ENCODE measurements at places on chromosomes 12 and 14.

DNA sequence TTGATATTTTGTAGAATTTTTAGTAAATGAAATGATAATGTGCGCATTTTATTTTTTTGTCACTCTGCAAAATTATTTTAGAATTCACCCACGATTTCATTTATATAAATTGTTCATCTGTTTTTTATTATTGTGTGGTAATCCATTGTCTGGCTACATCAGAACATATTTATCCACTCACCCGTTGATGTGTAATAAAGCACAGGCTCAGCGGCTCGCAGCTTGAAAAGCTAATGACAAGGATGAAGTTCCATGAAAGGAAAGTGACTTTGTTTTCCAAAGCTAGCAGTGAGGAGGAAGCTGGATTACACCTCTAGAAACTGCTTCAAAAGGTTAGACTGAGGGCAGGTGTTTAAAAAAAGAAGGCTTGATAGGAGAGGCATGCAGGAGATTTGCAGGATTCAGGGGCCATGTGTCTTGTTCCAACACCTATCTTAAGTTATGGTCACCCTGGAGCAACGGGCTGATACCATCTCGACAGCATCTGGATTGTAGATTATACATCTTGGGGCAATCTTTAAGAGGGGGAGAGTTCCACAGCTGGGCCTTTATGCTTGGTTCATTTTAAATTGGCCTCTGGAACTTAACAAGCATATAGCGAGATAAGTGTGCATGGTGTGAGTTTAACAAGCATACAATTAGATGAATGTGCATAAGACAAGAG, 194.1 kb downstream of the TMTC3 start:
- H3K4me3 ChIP-seq, result no peak overlapping the region
- no peaks in the 10 kb centered on the region for H3K27me3 ChIP-seq
- no peak overlapping the region for H3K27ac ChIP-seq
- H3K36me3 ChIP-seq, result no peaks in the 10 kb centered on the region
- DNase-seq, result no peak

DNA sequence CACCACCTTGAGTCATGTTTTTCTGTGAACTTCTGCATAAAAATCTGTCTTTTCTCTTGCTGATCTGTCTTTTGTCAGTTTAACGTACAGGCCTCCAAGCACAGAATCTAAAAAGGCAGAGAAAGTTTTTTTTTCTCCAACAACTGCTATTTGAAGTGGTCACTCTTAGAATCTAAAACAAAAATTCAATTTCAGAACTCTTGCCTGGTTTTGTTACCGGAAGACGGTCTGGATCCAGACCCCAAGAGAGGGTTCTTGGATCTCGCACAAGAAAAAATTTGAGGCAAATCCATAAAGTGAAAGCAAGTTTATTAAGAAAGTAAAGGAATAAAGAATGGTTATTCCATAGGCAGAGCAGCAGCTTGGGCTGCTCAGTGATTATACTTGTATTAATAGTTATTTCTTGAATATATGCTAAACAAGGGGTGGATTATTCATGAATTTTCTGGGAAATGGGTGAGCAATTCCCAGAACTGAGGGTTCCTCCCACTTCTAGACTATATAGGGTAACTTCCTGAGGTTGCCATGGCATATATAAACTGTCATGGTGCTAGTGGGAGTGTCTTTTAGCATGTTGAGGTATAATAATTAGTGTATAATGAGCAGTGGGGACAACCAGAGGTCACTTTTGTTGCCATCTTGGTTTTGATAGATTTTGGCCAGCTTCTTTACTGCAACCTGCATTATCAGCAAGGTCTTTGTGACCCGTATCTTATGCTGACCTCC, 150.0 kb upstream of the PLEKHA5 start:
- no peak overlapping the region for H3K4me3 ChIP-seq
- no peaks in the 10 kb centered on the region for H3K27me3 ChIP-seq
- H3K36me3 ChIP-seq, result no peaks in the 10 kb centered on the region
- DNase-seq, result no peak
- no peaks in the 10 kb centered on the region for H3K4me1 ChIP-seq

DNA sequence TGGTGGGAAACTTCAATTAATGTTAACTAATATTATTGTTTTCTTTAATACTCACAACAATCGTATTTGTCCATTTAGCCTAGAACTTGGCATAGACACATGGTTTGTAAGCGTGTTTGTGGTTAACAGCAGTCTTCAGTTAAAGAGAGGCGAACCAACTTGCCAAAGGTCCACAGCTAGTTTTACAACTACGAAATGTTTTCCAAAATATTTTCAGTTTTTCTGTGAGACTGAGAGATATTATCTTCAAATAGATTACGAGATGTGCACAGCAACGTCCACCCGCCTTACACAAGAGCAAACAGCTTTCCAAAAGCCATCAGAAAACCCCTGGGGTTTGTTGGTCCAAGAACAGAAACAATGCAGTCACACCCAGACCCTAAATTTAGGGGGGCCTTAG, 58.6 kb upstream of the RASSF3 start:
- no peak for DNase-seq
- no peak overlapping the region for H3K27ac ChIP-seq
- H3K27me3 ChIP-seq, result no peaks in the 10 kb centered on the region
- peaks cover 8% of the 10 kb centered on the region for H3K4me1 ChIP-seq
- H3K4me3 ChIP-seq, result no peak overlapping the region

DNA sequence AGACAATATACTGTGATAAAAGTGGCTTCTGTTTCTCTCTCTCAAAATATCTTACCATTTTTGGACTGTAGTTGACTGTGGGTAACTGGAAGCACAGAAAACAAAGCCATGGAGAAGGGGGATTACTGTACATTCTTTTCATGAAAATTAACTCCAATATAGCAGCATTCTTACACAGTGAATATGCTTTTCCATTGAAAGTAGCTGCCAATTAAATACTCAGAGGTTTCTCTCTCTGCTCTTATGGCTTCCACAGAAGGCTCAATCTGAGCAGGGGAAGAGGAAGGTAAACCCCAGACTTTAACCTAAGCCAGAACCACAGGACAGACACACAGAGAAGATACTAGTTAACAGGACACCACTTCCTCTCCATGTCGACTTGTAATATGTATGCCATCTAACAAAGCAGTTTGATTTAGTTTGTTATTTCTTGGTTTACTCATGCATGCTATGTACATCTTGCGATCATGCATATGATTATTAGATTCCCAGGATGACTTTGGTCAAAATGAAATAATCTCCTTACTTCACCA, 150.2 kb downstream of the SSPN start:
- no peak for DNase-seq
- H3K4me1 ChIP-seq, result no peaks in the 10 kb centered on the region
- no peaks in the 10 kb centered on the region for H3K36me3 ChIP-seq

DNA sequence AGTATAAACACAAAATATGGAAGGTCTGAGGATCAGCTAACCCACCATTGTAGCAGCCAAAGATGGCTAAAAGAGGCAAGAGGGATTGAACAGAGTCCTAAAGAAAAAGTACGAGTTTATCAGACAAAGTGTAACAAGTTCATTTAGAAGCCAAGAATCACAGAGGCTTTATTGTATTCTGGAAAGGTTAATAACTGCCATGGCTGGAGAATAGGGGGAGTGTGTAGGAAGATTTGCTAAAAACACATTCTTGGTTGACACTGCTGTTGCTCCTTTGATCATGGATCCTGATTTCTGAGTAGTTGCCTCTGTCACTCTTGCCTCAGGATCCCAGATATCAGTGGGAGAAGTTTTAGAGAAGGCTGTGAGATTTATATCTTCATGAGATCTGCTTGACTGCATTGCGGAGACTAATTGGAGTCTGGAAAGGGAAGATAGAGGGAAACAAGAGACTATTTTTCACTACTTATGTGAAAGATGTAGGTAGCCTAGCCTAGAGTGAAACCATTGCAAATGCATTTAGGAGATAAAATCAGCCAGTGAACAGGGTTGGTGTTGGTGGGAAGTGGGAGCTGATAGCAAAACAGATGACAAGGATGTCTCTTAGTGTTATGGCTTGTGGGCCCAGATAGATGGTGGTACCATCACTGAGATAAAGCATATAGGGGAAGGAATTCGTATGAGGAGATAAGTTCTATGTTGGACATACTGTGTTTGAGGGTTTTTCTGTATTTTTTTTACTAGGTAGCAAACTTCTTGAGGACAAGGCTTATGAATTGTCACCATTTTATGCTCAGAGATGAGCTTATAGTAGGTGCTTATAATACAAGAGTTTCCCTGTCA, 402.9 kb upstream of the PDE3A start:
- no peak overlapping the region for H3K4me3 ChIP-seq
- no peaks in the 10 kb centered on the region for H3K36me3 ChIP-seq
- no peak overlapping the region for H3K27ac ChIP-seq
- H3K27me3 ChIP-seq, result no peaks in the 10 kb centered on the region
- no peaks in the 10 kb centered on the region for H3K4me1 ChIP-seq

GRCh38 chr14:50357124-50357523, 39.6 kb downstream of the CDKL1 start:
- H3K4me1 ChIP-seq, result no peaks in the 10 kb centered on the region
- no peak for DNase-seq
- H3K27me3 ChIP-seq, result no peaks in the 10 kb centered on the region

DNA sequence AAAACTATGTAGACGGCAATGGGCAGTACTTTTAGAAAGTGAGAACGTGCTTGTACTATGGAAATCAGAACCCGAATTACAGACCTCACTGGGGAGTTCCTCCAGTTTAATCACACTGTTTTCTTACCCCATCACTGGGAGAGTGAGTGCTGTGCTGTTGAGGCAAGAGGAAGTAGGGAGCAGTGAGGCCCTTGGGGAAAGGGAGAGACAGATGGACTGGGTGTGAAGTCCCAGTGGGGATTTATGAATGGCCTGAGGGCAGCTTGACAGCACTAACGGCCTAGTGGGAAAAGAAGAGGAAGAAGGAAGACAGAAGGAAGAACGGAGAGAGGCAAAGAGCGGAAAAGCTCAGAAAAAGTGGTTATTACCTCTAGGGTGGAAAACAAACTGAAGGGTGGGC, 5.7 kb downstream of the MCRS1 start:
- DNase-seq, result no peak
- H3K36me3 ChIP-seq, result peaks cover 57% of the 10 kb centered on the region
- no peak overlapping the region for H3K4me3 ChIP-seq
- no peaks in the 10 kb centered on the region for H3K27me3 ChIP-seq
- no peak overlapping the region for H3K27ac ChIP-seq
- H3K4me1 ChIP-seq, result peaks cover 34% of the 10 kb centered on the region

DNA sequence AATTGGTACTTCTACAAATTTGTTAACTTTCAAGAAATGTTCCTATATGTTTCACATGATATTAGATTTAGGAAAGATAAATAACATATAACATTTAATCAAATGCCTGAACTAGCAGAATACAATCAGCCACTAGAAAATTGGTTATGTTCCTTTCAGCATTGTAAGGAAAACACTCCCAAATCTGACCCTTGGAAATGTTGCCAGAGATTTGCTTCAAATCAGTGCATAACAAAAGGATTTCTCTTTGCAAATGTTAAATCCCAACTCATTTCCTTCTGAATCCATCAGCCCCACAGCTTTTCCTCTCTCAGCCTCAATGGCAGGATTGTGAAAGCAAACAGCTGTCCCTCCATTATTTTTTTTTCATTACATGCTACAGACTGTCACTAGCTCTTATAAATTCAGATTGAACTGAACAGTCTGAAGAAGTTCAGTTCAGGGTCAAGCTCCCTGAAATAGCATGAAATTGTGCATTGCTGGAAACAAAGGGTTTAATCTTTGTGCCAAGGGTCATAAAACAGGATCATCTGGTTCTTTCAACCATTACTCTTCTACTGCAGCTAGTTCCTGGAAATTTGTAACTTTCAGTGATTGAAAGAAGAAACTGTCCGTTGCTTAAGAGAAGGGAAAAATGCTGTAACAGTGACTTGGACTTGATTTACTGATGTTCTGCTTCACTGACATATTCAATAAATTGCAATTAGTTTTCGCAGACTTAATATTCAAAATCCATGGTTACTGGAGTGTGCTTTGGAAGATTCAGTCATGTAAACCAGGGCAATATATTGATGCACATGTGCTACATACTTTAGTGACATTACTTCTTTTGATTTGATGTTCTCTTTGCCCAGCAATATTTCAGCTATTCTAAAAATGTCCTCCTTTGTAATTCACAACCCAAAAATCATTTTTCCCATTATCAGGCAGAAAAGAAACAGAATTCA, 246.4 kb downstream of the RPL10L start:
- no peaks in the 10 kb centered on the region for H3K4me1 ChIP-seq
- no peaks in the 10 kb centered on the region for H3K36me3 ChIP-seq
- H3K27ac ChIP-seq, result no peak overlapping the region
